ENCODE measurements at places on chromosomes 13 and 19.
A peak's percentile ranks its signal among the peaks of the same experiment; 100 is the strongest.

DNA sequence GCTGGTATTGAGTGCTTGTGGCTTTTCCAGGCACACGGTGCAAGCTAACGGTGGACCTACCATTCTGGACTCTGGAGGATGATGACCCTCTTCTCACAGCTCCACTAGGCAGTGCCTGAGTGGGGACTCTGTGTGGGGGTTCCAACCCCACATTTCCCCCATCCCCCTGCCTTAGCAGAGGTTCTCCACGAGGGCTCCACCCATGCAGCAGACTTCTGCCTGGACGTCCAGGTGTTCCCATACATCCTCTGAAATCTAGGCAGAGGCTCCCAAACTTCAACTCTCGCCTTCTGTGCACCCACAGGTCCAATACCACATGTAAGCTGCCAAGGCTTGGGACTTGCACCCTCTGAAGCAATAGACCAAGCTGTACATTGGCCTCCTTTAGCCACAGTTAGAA is 25.3 kb upstream of the ZSCAN18 start:
- DNase-seq, result no peak

DNA sequence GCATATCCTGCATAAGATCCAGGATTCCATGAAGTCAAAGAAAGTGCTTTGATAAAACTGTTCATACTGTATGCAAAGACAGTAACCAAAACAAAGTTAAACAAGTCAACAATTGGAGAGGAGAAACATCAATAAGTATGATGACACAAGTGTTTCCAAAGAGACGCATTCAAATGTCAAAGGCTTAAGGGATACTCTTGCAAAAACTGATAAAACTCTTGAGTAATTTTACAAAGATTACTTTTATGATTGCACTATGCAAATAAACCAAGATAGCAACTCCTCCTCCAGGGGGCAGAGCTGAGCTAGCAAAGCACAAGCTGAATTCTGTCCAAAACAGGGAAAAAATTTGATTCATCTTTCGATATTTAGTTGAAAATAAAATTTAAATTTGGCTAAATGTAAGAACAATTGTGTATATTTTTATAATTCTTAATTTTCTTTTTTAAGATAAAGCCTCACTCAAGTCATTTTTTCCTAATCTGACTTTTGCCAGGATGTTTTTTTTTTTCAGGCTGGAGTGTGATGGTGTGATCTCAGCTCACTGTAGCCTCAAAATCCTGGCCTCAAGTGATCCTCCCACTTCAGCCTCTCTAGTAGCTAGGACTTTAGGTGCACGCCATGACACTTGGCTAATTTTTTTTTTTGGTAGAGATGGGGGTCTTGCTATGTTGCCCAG is 84.0 kb downstream of the MZT1 start:
- peak; percentile 35 for DNase-seq

DNA sequence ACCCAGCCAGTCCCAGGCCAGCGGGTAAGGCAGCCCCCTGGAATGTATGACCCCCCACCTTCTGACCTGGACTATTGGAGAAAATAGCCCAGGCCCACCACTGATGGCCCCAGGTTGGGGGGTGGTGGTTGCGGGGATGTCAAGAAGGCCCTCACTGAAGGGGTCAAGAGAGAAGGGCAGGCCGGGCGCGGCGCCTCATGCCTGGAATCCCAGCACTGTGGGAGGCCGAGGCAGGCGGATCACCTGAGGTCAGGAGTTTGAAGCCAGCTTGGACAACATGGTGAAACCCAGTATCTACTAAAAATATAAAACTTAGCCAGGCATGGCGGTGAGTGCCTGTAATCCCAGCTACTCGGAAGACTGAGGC is 1.5 kb upstream of the ADAMTSL5 start:
- no peak for DNase-seq

DNA sequence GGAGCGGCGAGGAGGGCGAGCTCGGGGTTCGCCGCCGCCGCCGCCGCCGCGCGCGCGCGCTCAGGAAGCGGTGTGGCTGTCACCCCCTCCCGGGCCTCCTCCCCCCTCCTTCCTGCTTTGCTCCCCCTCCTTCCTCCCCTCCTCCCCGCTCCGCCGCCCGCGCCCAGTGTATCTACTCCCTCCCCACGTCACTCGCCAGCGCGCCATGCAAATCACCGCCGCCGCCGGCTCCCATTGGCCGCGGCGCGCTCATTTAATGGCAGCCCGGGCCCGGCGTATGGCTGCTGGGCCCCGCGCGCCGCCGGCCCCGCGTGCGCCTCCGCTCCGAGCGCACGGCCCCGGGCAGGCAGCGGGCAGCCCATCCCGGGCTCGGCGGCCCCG is 335 bp upstream of the SOX1 start:
- DNase-seq, result peak; percentile 24

GRCh38 chr19:16026131-16026530 is 50.2 kb upstream of the TPM4 start:
- DNase-seq, result no peak

DNA sequence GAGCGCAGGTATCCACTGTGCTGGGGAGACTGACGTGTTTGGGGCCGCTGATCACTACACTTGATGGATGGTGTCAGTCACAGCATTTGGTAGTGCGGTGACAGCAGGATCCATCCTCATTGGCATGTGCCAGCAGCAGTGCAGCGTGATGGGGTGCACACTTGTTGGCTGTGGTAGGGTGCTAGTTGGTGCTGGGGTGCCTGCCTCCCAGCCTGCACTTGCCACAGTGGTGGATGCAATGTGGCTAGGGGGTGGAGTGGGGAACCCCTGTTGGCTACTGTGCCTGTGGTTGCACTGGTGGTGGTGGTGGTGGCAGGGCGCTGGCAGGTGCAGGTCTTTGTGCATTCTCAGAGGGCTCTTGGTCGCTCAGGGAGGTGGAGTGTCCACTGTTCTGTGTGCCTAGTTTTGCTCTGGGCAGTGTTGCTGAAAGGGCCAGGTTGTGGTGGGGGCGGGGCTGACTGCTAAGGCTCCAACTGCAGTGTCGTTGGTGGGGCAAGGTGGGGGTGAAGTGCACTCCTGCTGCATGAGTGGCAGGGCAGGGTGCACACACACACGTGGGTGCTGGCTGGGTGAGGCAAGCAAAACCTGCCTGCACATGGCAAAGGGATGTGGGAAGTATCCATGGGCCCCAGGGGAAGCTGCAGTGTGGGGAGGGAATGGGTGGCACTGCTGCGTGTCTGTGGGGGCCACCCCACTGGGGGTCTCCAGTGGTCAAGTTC is 84.8 kb downstream of the ZMYM2 start:
- DNase-seq, result no peak

DNA sequence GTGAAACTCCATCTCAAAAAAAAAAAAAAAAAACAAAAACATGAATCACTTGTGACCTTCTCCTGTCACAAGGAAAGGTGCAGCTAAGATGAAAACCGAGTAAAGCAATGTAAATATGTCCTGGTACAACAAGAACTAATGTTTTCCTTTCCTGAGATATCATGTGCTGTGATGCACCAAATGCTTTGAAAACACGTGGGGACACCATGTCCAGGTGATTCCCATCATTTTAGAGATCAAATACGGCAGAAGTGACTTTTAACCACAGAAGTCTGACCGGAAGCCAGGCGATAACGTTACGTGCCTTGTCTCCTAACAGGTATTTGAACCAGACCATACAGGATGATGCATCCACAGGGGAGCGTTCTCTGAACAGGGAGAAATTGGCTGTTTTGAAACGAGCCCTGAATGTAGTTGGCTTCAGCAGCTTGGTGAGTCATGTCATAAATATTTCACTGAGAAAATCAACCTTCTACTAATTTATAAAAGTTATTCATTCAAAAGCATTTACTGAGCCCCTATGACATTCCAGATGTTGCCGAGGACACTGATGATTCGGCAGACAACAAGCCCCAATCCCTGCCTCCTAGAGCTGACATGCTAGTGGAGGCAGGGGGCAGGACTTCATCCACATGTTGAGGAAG is 328.1 kb downstream of the MYO16 start:
- DNase-seq, result peak; percentile 66

- DNase-seq, result peak; percentile 21
These were observed 505.1 kb downstream of the IRS2 start for GRCh38 chr13:109281017-109281902.

DNA sequence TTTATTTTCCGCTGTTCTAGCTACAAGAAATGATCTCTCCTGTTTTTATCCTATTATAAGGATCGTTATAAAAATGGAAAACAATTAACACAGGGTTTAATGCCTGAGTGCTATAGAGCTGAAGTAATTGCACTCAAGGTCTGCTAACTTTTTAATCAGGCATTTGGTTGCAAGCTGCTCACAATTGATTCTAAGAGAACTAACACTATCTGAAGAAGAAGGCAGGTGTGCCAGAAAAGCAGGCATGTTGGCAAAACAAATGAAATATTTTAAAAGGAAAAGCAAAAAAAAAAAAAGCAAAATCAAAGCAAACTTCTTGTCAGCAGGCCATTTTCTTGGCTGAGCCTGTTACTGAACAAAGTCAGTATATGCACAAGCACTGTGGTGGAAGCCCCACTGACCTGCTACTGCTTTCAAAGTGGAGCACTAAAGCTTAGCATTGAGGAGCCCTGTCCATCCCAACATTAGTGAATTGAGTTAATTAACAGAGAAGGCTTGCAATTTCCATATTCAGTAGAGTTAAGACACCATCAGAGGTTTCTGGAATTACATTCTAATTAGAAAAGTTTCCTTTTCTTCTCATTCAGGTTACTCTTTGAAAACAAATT is 574.2 kb downstream of the PCDH9 start:
- DNase-seq, result no peak

DNA sequence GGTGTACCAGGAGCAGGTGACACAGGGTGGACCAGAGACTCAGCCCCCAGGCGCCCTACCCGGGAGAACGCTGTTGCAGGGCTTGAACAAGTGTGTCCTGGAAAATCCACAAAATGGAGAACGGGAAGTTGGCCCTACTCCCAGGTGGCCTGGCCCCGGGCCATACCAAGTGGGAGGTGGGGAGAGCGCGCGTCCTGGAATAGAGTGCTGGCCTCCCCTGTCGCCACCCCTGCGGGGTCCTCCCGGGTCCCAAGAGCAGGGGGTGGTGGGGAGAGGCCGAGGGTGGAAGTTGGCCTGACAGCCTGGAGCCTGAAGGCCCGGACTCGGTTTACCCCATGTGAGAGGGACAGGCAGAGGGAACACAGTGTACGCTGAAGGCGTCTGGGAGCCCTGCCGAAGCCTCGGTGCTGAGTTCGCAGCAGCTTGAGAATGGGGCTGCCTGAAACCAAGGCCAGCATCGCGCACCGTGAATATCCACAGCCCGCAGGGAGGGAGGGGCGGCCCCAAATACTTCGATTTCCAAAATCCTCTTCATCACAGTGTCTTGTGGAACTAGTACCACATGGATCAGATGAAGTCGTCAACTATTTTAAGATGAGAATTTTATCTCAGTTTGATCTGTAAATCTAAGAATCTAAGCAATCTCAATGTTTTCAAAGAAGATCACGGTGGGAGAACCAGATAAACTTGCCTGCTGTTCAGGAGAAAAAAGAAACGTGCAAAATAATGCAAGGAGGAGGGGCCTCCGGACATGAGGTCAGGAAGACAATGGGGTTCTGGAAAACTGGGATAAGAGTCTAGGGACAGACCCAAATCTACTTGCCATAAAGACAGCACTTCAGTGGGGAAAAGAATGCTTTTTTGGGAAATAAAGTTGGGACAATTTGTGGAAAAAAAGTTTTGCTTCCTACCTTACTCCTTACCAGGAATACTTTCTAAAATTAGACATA is 10.4 kb upstream of the KLF16 start:
- no peak for DNase-seq

- no peak for DNase-seq
These were observed 19.7 kb downstream of the ZFR2 start for GRCh38 chr19:3849092-3849491.

GRCh38 chr19:39007096-39007495 is 25.3 kb downstream of the FBXO27 start:
- DNase-seq, result no peak

GRCh38 chr13:27415116-27415515 is 9.3 kb upstream of the GTF3A start:
- DNase-seq, result no peak

All from AG20443 (cell line).